Right hindlimb (tissue), 1 donor: ENCODE measurements at places on chromosomes 1 and 21.
A peak's percentile ranks its signal among the peaks of the same experiment; 100 is the strongest.

GRCh38 chr21:45534636-45535331 lies 7.5 kb downstream of the SLC19A1 start:
- DNase-seq: peak; percentile 75

DNA sequence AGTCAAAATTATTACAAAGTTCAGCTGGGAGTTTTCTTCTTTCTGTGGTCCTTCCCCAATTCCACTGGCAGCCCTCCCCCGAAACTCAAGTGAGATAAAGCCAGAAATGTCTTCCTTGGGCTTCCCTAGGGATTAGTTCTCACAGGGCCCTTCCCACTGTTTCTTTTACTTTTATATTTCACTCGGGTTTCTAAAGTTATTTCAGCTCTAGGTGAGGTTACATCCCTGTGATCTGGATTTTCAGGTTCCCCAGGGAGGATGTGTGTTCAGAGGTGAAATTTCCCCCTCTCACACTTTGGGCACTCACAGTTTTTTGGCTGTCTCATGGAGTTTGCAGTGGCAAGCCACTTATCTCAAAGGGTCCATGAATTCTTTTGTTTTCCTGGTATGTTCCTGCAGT lies 77.3 kb downstream of the DRAM2 start:
- no peak for DNase-seq

DNA sequence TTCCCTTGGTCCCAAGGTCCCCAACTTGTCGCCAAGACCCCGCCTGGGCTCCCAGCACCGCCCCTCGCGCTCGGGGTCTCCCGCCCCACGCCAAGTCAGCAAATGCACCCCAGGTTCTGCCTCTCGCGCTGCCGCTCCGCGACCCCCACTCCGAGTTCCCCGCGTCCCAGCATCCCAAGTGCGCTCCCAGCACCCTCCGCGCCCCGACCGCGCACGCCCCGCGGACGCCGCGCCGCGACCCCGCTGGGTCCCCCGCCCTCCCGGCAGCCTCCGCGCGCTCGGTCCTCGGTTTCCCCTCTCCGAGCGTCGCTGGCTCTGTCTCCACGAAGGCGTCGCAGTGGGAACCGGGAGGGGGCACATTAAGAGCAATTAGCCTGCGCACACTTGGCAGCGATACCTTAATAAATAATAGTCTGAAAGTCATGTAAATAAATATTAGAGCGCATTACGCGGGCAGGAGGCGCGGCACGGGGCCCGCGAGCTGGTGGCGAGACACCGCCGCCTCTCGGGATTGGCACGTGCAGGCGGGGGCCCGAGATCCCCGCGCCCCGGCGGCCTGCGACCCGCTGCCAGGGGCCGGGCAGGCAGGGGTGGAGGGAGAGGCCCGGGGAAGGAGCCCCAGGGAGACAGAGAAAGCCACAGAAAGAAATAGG lies 75.9 kb downstream of the VWA5B1 start:
- DNase-seq: no peak

DNA sequence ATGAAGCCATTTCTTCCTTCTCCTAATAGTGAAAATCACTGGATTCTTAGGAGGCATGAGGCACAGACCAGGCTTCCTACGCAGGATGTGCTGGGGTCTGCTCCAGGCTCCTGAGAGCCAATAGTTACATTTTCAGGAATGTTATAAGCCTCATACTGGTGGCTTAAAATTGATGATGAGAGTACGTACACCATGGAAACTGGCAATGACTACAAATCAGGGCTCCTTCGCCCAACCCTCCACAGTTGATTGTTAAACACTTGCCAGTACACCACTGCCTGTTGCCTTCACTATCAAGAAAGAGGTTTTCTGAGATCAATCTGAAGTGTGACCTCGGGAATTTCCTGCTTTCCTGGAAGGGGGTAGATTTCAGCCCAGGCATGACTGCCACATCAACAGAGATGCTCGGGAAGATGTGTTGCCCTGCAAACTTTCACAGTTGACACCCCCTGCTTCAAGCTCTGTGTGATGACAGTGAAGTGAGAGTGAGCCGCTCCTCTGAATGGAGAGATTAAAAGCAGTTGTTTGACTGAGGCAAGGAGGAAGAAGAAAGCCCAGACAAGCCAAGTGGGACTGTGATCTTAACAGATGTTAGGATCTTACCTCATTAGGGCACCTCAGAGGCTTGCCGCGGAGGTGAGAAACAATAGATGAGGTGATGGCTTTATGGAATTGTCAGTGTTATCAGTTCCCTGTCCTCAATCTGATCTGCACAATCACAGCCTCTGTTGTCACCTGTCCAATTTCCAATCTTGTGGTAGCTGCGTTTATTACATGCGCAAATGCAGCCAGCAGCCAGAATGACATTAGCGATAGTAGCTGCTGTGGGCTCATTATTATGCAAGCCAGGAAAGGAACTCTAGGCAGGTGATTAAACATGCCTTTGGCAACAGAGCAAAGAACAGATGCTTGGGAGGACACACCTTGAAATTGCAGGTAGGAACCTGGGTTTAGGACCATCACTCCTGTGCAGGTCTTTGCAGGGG lies 277.3 kb downstream of the KAZN start:
- no peak for DNase-seq

GRCh38 chr1:160744199-160744851 lies 5.3 kb downstream of the SLAMF7 start:
- DNase-seq: no peak

GRCh38 chr1:82927753-82928152 lies 1071.2 kb downstream of the TTLL7 start:
- DNase-seq: peak; percentile 39
